ENCODE measurements at places on chromosomes 12 and 14. TPM values are rescaled to one million over a fixed set of nuclear protein-coding genes. Genes with fewer than 3 reads are reported as not detected.

The LRRC43 gene
- total RNA-seq, result 0.71 TPM

- no peak overlapping the region for H3K27ac ChIP-seq
- DNase-seq, result no peak
Observed at GRCh38 chr12:130667421-130667960, 48.6 kb downstream of the RIMBP2 start.

- no peaks in the 10 kb centered on the region for H3K27me3 ChIP-seq
- H3K4me3 ChIP-seq, result no peak overlapping the region
- H3K27ac ChIP-seq, result no peak overlapping the region
- DNase-seq, result no peak
Observed at GRCh38 chr12:64273527-64274403, 51.7 kb upstream of the KICS2 start.

DNA sequence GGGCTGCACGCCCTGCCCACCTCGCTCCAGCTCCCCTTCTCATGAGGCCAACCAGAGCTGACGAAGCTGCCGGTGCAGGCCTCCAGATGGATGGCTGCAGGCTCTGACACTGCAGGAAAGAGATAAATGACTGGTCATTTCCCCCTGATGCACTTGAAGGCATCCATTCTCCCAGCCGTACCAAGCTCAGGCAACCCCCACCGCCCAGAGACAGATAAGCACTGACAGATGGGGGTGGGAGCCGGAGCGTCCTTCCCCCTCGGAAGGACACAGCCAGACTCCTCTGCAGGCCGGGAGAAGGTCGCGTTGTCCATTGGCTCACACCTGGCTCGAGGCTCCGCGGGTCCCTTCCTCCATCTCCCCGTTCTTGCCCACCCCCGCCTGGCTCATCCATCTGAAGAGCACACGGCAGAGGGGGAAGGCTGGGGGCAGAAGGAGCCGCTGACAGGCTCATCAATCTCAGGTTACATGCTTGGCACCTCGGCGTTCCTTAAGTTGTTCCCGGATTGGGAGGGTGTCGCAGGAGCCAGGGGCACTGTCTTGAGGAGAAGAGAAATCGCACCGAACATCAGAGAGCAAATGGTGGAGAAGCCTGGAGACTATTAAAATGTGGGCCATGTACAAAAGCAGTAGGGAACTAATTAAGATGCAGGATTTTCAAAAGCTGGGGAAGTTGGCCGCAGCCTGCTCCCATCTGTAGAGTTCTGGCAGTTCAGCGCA is 151.6 kb downstream of the DPF3 start:
- H3K4me1 ChIP-seq, result no peaks in the 10 kb centered on the region
- no peaks in the 10 kb centered on the region for H3K27me3 ChIP-seq
- peak overlapping the region; percentile 11 for H3K27ac ChIP-seq
- peak; percentile 47 for DNase-seq

GRCh38 chr12:42504049-42504448 is 85.5 kb downstream of the PRICKLE1 start:
- no peaks in the 10 kb centered on the region for H3K27me3 ChIP-seq
- H3K27ac ChIP-seq, result no peak overlapping the region
- H3K4me1 ChIP-seq, result no peaks in the 10 kb centered on the region
- no peak overlapping the region for H3K4me3 ChIP-seq
- H3K36me3 ChIP-seq, result no peaks in the 10 kb centered on the region

DNA sequence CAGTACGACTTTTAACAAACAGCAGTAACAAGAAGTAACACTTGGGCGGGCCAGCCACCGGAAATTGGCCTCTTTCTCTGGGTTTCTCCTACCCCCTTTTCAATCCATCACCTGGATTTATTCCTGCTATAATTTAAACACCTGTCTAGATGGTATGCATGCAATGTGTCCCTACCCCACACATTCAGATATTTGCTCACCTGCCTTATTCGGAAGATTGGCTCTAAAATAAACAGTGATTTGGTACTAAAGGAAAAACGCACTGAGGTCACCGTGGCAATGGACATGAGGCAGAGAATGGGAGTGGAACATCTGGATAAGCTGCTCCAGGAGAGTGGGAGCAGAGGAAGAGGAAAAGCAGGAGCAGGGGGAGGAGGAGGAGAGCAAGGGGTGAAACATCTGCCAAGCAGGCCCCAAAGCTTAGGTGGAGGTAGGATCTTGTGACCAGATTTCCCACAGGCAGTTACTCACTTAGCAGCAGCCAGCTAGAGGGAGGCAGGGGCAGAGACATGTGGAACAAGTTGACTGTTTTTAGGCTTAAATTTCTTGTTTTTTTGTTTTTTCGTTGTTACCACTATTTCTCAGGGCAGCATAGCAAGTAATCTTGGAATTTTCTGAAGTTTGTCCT is 150.9 kb downstream of the TTLL5 start:
- no peak overlapping the region for H3K27ac ChIP-seq
- H3K36me3 ChIP-seq, result no peaks in the 10 kb centered on the region
- no peaks in the 10 kb centered on the region for H3K4me1 ChIP-seq
- H3K4me3 ChIP-seq, result no peak overlapping the region
- no peak for DNase-seq
- H3K27me3 ChIP-seq, result no peaks in the 10 kb centered on the region

All from right atrium auricular region (tissue), 2 donors.